Tibial nerve (tissue), 4 donors: ENCODE measurements at places on chromosomes 4 and X. TPM values are rescaled to one million over a fixed set of nuclear protein-coding genes. Genes with fewer than 3 reads are reported as not detected.

- H3K36me3 ChIP-seq, result no peaks in the 10 kb centered on the region
- no peaks in the 10 kb centered on the region for H3K4me1 ChIP-seq
- no peak overlapping the region for H3K4me3 ChIP-seq
- no peaks in the 10 kb centered on the region for H3K27me3 ChIP-seq
- H3K27ac ChIP-seq, result no peak overlapping the region
- DNase-seq, result no peak
Observed at GRCh38 chrX:125005863-125006262, 313.8 kb upstream of the TEX13C start.

- no peak overlapping the region for H3K27ac ChIP-seq
- H3K4me1 ChIP-seq, result peaks cover 15% of the 10 kb centered on the region
- H3K27me3 ChIP-seq, result no peaks in the 10 kb centered on the region
- DNase-seq, result no peak
- no peak overlapping the region for H3K4me3 ChIP-seq
Observed at GRCh38 chr4:17094876-17095210, 196.4 kb upstream of the LDB2 start.

GRCh38 chr4:7697343-7697742 lies 242.3 kb downstream of the AFAP1 start:
- H3K4me1 ChIP-seq, result peaks cover 29% of the 10 kb centered on the region
- DNase-seq, result no peak
- H3K27ac ChIP-seq, result no peak overlapping the region
- H3K36me3 ChIP-seq, result peaks cover 15% of the 10 kb centered on the region

GRCh38 chrX:78329486-78329885 lies 2.1 kb upstream of the CYSLTR1 start:
- no peak for DNase-seq
- no peak overlapping the region for H3K4me3 ChIP-seq
- no peaks in the 10 kb centered on the region for H3K4me1 ChIP-seq
- H3K27ac ChIP-seq, result no peak overlapping the region

DNA sequence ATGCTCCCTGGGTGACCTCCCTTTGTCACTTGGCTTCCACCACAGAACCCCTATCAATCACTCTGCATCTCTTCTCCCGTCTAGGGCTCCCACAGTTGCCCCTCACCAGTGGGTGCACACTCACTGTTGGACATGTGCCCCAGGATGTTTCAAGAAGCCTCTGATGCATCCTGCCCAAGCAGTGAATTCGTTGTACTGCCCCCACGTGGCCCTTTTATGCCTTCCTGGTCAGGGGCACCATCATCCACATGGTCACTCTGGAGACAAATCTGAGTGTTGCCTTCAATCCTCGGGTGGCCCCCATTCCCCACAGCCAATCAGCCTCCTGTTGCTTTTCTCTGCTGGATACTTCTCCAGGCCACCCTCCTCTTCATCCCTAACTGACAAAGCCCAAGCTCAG lies 12.2 kb downstream of the ITIH6 start:
- no peak overlapping the region for H3K4me3 ChIP-seq
- H3K27me3 ChIP-seq, result no peaks in the 10 kb centered on the region
- no peaks in the 10 kb centered on the region for H3K4me1 ChIP-seq
- no peaks in the 10 kb centered on the region for H3K36me3 ChIP-seq

The PPP4R3C gene
- total RNA-seq, result not detected

The ACE2 gene
- 1.1 TPM for total RNA-seq

DNA sequence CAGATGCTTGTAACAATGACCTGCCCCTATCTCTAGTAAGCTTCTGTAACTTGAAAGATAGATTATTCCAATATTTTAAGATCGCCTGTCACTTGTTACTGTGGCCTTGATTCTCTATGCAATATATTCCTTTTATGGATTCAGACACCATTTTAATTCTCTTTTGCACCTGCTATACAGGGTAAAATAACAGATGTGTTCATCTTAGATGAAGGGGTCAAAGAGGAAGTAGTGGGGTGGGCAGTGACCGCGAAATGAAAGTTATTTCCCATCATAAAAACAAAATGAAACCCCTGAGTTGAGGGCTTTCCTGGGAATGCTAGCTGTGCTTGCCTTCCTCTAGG lies 175.9 kb downstream of the TSPAN5 start:
- DNase-seq, result no peak
- no peaks in the 10 kb centered on the region for H3K4me1 ChIP-seq
- H3K27me3 ChIP-seq, result no peaks in the 10 kb centered on the region
- no peaks in the 10 kb centered on the region for H3K36me3 ChIP-seq

DNA sequence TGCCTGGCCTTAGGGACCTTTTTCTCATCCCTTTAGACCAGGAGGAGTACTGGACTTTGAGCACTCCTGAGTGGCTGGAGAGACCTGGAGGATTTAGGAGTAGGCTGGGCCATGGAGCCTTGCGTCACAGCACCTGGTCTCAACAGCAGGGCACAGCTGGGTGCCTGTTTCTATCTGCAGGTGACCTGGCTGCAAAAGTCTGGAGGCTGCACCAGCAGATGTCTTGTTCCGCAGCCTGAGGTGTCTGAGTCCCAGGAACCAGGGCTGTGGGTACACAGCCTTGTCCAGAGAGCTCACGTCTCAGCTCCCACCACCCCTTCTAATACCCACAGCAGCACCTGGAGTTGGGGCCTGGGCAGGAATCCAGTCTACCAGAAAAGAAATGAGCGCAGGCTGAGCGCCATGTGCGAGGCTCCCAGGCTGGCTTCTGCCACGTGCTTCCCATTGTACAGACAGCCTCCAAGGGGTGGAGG lies 5.0 kb upstream of the NSD2 start:
- peaks cover 17% of the 10 kb centered on the region for H3K4me1 ChIP-seq
- no peaks in the 10 kb centered on the region for H3K36me3 ChIP-seq
- no peak for DNase-seq
- H3K27me3 ChIP-seq, result no peaks in the 10 kb centered on the region

DNA sequence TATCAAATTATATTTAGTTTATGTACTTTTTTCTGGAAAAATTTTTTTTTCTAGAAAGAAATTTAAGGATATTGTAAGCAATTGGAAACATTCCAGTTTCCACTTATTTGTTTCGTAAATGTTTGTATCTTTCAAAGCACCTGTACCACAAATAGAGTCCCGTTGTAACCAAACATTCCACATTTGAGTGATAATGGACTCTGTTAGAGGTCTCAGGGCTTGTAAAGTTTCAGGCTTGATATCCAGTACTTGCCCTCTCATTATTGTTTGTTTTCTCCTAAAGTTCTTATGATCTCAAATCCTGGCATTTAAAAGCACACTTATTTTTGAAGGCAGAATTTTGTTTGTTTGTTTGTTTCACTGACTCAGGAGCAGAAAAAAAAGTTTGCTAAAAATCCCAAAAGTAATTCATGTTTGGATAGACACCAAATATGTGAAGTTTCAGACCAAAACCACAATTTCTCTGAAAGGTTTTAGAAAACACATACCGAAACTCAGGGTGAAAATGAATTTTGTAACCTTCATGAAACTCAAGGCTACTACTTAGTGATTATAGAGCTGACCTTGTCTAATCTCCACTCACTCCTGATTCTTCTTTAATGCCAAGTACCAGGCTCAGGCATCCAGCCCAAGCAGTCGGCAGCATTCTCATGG lies 5.7 kb upstream of the TMEM192 start:
- H3K27me3 ChIP-seq, result no peaks in the 10 kb centered on the region
- DNase-seq, result no peak
- H3K4me1 ChIP-seq, result no peaks in the 10 kb centered on the region
- no peak overlapping the region for H3K4me3 ChIP-seq
- no peak overlapping the region for H3K27ac ChIP-seq
- H3K36me3 ChIP-seq, result no peaks in the 10 kb centered on the region

- no peak overlapping the region for H3K4me3 ChIP-seq
- H3K27ac ChIP-seq, result no peak overlapping the region
- H3K4me1 ChIP-seq, result no peaks in the 10 kb centered on the region
- no peak for DNase-seq
- H3K36me3 ChIP-seq, result no peaks in the 10 kb centered on the region
Observed at GRCh38 chr4:60619531-60620305, 580.4 kb upstream of the ADGRL3 start.

GRCh38 chr4:74362347-74362746 lies 2.6 kb upstream of the EREG start:
- H3K4me3 ChIP-seq, result no peak overlapping the region
- H3K27ac ChIP-seq, result no peak overlapping the region
- H3K36me3 ChIP-seq, result no peaks in the 10 kb centered on the region
- no peaks in the 10 kb centered on the region for H3K4me1 ChIP-seq
- no peak for DNase-seq
- peaks cover 31% of the 10 kb centered on the region for H3K27me3 ChIP-seq

The STK32B gene
- 2.3 TPM for total RNA-seq

DNA sequence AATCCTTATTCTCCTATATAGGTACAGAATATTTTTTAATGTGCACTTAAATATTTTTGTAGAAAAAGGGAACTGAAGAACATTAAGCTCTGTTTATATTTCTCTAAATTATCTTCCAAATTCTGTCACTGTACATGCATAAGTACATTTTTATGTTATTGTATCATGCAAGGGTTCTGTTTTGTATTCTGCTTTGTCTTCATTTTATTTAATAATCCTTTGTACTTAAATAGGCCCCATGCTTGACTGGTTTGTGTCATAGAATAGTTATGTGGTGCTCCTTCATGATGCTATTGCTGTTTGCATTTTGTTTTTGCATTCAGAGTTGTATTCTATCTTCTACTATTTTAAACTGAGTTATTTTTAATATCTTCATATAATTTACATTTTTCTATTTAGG lies 111.9 kb upstream of the EDNRA start:
- no peaks in the 10 kb centered on the region for H3K36me3 ChIP-seq
- H3K27me3 ChIP-seq, result no peaks in the 10 kb centered on the region
- no peak overlapping the region for H3K4me3 ChIP-seq
- H3K27ac ChIP-seq, result no peak overlapping the region
- no peaks in the 10 kb centered on the region for H3K4me1 ChIP-seq

DNA sequence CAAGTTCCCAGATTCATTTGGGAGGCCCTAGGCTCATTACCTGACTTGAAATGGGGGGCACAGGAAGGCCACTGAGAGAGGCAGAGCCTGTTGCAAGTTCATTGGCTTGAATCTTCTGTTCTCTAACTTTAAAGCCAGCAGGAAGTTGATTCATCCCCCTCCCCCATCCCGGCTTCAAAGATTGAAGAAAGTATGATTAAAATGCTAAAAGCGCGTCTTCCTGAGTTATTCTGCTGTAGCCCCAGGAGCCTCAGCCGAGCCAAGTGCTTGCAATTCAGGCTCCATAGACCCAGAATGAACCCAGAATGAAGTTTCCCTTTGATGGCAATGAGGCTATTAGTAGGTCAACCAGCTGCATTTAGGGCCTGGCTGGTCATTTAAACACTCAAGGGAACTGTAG lies 14.7 kb downstream of the CHST7 start:
- peak; percentile 70 for DNase-seq
- H3K27me3 ChIP-seq, result no peaks in the 10 kb centered on the region
- no peaks in the 10 kb centered on the region for H3K4me1 ChIP-seq
- H3K27ac ChIP-seq, result peak overlapping the region; percentile 49
- H3K36me3 ChIP-seq, result no peaks in the 10 kb centered on the region

The CPEB2 gene
- 33.4 TPM for total RNA-seq

DNA sequence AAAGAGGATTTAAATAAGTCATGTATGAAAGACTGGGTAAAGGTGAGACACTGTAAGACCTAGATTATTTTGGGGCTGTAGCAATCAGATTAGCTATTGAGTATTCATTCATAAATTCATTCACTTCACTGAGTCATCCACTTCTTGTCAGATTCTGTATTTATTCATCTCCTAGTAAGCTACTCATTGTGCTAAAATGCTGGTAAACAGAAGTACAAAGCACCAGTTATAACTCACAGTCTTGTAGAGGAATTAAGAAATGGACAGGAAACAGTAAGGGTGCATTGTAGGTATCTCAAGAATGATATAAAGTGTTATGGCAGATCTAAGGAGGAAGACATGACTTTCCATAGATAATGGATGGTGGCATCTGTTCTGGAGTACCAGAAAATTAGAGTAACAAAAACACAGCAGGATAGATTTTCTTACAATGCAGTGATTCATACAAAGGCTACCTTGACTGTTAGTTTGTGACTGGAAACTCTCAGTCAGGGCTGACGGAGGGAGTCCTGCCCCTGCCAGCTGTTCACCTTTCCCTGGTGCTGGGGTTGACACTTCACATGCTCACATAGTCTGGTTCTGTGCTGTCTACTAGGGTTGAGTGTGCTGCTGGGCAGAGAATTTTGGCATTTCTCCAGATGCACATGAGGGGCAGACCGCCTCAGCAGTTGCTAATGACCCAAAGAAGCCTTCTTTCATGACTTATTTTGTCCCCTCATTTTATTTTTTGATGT lies 26.5 kb upstream of the HAND2 start:
- DNase-seq, result no peak
- H3K36me3 ChIP-seq, result no peaks in the 10 kb centered on the region
- no peak overlapping the region for H3K4me3 ChIP-seq
- H3K27me3 ChIP-seq, result no peaks in the 10 kb centered on the region
- no peaks in the 10 kb centered on the region for H3K4me1 ChIP-seq

DNA sequence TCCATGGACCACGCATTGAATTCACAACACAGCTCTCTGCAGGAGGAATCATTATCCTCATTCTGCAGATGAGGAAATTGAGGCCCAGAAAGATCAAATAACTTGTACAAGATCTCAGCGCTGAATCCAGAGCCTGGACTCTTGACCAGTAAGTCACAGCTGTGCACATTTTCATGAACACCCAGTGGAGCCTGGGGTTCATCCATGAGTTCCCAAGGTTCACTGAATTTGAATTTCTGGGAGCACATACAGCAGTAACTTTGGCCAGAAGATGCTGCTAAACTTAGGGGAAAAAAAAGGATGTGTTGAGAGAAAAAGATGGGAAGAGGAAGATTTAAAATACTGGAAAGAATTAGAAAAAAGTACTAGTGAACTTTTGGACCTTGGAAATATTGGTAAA lies 218.7 kb upstream of the PPARGC1A start:
- DNase-seq, result no peak
- H3K27me3 ChIP-seq, result no peaks in the 10 kb centered on the region
- no peaks in the 10 kb centered on the region for H3K36me3 ChIP-seq

DNA sequence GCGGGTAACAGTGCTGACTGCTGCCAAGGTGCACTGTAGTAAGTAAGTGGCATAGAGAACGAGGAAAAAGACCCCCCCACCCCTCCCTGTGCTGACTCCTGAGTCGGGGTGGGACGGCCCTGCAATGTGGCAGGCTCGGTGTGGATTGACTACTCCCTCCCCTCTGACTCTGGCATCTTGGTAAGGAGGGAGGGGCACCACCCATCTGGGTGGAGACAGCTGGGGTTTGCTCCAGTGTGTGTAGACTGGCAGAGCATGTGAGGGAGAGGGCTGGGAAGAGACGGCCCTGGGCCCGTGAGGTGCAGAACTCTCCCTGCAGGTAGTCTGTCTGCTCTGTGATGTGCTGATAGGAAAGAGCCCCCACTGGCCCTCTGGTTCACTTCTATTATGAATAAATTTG lies 31.0 kb downstream of the NSG1 start:
- H3K4me1 ChIP-seq, result no peaks in the 10 kb centered on the region
- no peak overlapping the region for H3K4me3 ChIP-seq
- DNase-seq, result no peak

DNA sequence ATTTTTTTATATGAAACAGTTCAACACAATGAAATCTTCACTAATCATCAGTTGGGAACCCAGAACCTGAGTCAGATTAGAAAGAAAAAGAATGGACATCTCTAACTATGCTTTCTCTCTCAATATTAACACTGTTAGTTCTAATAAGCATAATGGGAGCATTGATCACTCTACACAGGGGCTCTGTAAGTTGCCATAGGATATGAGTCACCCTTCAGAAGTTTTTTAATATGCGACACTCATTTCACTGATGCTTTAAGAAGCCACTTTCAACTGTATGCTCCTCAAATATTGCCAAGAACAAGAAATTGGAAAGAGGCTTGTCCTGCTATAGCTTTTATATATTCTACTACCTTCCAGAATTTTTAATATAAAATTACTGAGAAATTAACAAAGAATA lies 187.0 kb downstream of the AASDH start:
- H3K4me3 ChIP-seq, result no peak overlapping the region
- H3K4me1 ChIP-seq, result no peaks in the 10 kb centered on the region
- no peak overlapping the region for H3K27ac ChIP-seq
- H3K27me3 ChIP-seq, result no peaks in the 10 kb centered on the region
- no peaks in the 10 kb centered on the region for H3K36me3 ChIP-seq

The TMEM192 gene
- 32.4 TPM for total RNA-seq

The AREG gene
- 12.9 TPM for total RNA-seq
